ENCODE measurements at places on chromosomes 16 and 17.
A peak's percentile ranks its signal among the peaks of the same experiment; 100 is the strongest.

DNA sequence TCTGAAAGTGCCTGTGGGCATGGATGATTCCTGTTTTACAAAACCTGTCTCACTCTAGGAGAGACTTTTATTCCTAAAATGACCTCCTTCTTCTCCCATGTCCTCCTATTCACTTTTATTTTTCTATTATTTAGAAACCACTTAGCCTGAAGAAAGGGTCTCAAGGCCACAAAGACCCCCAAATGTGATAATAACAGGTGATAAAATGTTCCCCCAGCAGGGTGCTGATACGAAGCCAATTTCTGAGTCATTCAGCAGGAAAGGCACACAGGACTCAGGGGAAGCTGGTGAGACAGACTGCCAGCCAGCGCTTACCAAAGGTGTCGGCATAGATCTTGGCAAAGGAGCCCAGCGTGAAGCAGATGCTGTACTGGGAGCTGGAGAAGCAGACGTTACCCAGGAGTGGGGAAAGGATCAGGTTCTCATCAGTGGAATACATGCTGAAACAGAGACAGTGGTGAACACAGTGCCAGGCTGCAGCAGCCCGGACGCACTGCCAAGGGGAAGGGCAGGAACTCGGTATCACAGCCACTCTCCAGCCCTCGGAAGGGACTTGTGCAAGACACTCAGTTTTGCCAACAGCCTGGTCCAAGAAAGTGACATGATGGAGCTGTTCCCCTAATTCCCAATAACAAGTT, 24.6 kb downstream of the HIGD1B start:
- DNase-seq: no peak

DNA sequence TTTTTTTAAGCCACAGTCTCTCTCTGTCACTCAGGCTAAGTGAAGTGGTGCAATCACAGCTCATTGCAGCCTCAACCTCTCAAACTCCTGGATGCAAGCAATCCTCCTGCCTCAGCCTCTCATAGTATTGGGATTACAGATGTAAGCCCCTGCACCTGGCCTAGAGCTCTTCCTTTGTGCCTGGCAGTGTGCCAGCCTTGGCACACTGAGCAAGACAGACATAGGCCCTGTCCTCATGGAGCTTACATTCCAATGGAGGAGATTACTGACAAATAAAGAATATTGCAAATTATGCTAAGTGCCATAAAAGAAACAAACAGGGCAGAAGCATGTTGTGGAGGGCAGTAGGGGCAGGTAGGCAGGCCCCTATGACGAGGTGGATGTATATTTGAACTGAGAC, 920 bp upstream of the CNGB1 start:
- no peak for DNase-seq

GRCh38 chr17:36931096-36931696, 6.1 kb upstream of the LHX1 start:
- DNase-seq: no peak

DNA sequence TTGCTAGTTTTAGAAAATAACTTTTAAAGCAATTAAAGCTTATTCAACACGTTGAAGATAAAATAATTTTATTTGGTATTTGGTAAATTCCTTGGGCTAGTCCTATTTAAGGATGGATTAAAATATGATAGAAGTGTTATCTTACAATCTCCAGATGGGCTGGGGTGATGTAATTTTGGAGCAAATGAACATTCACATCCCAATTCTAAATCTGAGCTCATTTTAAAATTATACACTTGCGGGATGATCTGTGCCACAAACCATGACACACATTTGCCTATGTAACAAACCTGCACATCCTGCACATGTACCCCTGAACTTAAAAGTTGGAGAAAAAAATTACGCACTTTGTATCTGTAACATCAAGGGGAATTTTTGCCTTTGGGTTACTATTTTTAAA, 31.5 kb downstream of the NLK start:
- peak; percentile 6 for DNase-seq

DNA sequence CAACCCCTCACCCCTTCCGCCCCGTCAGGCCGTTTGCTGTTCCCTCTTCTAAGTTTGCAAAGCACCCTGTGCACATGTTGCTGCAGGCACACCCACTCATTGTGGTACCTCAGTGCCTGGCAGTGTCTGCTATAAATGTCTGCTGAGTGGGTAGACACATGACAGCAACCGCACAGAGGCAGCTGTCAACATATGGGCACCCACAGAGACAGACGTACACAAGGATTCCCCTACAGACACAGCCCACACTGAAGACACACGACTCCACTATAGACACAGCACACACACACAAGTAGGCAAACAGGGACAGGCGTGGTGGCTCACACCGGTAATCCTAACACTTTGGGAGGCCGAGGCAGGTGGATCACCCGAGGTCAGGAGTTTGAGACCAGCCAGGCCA, 17.8 kb upstream of the CRK start:
- no peak for DNase-seq

GRCh38 chr17:14815079-14815478, 450.0 kb downstream of the PMP22 start:
- DNase-seq: no peak

GRCh38 chr16:69469807-69470561, 45.6 kb downstream of the CYB5B start:
- DNase-seq: peak; percentile 9

GRCh38 chr16:30447512-30448226, 2.0 kb upstream of the SEPHS2 start:
- DNase-seq: no peak

- peak; percentile 13 for DNase-seq
Observed at GRCh38 chr16:57184887-57185445, 873 bp downstream of the PSME3IP1 start.

DNA sequence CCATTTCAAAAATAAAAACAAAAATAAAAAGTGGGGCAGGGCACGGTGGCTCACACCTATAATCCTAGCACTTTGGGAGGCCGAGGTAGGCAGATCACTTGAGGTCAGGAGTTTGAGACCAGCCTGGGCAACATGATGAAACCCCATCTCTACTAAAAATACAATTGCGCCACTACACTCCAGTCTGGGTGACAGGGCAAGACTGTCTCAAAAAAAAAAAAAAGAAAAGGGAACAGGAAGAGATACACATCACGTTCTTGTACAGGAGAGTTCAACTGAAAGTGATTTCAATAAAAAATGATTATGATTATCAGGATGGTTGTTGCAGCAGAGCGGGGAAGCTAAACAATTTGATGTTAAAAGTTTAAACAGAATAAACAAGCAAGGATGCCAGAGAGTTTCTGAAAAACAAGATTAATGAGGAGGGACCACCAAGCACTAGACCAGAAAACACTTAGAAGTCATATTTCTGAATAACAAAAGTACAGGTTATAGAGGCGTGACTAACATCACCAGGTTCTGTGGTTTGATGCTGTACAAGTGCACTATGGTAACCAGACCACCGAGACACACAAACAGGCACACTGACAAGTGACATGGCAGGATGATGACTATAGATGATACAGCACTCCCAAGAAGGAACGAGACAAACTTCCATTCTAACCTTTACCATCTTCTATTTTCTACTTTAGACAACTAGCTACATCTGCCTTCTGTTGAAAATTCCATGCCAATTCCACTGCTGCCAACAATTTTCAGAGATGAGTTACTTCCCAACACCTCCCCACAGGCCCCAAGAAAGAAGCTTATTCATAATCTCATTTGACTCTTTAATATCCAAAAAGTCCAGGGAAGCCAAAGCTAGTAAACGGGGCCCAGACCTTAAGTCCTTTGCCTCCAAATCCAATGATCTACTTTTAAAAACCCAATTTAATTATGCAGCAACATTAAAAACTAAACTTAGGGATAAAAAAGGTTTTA, 11.8 kb downstream of the DNAJA2 start:
- DNase-seq: no peak

DNA sequence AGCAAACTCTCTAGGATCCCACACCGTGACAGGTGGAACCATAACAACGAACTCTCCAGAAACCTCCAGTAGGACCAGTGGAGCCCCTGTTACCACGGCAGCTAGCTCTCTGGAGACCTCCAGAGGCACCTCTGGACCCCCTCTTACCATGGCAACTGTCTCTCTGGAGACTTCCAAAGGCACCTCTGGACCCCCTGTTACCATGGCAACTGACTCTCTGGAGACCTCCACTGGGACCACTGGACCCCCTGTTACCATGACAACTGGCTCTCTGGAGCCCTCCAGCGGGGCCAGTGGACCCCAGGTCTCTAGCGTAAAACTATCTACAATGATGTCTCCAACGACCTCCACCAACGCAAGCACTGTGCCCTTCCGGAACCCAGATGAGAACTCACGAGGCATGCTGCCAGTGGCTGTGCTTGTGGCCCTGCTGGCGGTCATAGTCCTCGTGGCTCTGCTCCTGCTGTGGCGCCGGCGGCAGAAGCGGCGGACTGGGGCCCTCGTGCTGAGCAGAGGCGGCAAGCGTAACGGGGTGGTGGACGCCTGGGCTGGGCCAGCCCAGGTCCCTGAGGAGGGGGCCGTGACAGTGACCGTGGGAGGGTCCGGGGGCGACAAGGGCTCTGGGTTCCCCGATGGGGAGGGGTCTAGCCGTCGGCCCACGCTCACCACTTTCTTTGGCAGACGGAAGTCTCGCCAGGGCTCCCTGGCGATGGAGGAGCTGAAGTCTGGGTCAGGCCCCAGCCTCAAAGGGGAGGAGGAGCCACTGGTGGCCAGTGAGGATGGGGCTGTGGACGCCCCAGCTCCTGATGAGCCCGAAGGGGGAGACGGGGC, 1.3 kb downstream of the SPN start:
- peak; percentile 83 for DNase-seq

- DNase-seq: no peak
Observed at GRCh38 chr16:88378836-88379693, 3.7 kb upstream of the ZNF469 start.

DNA sequence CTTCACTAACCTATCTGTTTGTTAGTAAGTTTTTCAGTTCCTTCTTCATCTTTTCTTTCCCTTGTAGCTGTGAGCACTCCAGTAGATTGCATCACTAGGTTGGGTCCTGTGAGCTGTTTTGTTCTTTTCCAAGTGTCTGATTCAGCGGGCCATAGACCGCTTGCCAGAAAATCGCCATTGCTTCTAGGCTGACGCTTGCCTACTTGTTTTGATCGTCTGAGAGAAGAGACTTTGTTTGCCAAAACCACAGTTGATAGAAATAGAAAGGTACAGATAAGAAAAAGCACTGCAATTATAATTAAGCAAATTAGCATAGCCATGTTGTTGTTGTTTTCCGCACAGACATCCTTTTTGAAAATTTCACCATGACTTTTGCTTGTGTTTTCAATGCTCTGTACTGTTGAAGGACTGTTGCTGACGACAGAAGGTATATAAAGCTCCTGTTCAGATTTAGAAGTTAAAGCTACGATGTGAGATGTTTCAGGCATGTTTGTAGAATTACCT, 3.1 kb downstream of the EVI2A start:
- DNase-seq: peak; percentile 87

- no peak for DNase-seq
Observed at GRCh38 chr17:19943026-19943425, 34.6 kb downstream of the AKAP10 start.

GRCh38 chr17:17269926-17270773, 10.9 kb downstream of the COPS3 start:
- DNase-seq: peak; percentile 17

- no peak for DNase-seq
Observed at GRCh38 chr17:60653569-60653968, 24.1 kb upstream of the BCAS3 start.

DNA sequence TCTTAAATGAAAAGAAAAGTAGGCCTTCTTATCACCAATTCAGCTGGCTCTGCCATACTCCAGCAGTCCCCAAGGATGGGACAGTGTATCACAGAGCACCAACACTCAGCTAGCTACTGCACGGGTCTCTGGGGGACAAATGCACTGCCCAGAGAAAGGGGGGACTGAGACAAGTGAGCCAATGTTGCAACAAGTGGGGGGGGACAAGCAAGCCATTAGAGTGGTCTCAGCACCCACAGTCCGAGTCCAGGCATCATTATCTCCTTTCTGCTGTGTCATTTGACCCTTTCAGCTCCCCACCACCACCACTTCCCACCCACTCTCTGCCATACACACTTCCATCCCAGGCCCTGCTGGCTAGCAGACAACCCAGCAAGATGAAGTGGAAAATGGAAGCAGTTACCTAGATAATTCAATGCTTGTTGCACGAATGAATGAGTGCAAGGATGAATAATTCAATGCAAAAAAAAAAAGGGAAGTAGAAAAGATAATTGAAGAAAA, 7.0 kb downstream of the TMEM132E start:
- no peak for DNase-seq

- no peak for DNase-seq
Observed at GRCh38 chr16:55370762-55371482, 46.9 kb downstream of the IRX6 start.

- DNase-seq: no peak
Observed at GRCh38 chr17:30274887-30275286, 16.9 kb downstream of the BLMH start.

DNA sequence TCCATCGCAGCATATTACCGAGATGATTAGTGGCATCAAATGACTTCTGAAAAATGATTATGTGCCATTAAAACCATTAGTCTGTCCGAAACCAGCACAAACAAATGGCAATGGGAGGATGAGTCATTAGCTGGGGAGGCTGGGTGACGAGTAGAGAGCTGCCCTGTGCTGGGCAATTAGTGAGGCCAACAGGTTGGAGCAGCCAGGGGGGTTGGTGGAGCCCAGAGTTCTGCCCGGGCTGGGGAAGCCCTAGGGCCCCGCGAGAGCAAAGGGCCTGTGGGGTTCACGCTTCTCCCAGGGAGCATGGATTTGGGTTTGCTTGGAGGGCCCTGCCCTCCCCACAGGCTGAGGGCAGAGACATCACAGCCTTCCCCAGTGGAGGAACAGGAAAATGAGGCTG, 152.1 kb upstream of the RPL38 start:
- no peak for DNase-seq

- no peak for DNase-seq
Observed at GRCh38 chr16:82093666-82094300, 58.7 kb downstream of the HSD17B2 start.

DNA sequence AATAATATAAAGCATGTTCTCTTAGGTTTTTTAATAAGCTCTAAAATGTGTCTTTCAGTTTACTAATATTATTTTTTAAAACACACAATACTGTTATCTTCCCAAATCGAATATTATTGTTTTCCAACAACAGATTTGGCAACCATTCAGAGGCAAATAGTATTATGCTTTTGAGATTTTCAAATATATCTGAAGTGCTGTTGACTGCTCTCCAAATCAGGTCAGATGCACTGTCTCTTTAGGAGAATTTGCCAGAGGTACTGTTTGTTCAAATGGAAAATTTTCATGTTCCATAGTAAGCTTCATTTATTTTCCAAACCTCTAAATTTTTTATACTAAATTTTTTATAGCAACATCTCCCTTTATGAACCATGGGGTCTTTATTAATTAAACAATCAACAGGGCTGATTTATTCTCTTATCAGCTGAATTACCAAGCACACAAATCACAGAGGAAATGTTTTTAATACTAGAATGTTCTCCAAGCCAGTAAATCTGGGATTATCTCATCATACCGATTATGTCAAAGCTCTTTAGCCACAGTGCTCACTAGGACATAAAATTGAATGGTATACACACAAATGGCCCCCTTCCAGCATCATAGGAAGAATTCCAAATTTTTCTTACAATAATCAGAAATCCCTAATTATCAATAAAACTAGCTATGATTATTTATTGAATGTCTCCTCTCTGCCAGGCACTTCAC, 108.8 kb upstream of the HLF start:
- DNase-seq: no peak

- peak; percentile 60 for DNase-seq
Observed at GRCh38 chr16:50274326-50275097, 8.2 kb downstream of the ADCY7 start.

Measured in OCI-LY7 (cell line).